ENCODE measurements at places on chromosomes 13 and 19.

- DNase-seq: no peak
These were observed 60.5 kb downstream of the CCNE1 start for GRCh38 chr19:29872224-29872731.

- no peak for DNase-seq
These were observed 114.7 kb downstream of the RAP2A start for GRCh38 chr13:97548711-97549110.

DNA sequence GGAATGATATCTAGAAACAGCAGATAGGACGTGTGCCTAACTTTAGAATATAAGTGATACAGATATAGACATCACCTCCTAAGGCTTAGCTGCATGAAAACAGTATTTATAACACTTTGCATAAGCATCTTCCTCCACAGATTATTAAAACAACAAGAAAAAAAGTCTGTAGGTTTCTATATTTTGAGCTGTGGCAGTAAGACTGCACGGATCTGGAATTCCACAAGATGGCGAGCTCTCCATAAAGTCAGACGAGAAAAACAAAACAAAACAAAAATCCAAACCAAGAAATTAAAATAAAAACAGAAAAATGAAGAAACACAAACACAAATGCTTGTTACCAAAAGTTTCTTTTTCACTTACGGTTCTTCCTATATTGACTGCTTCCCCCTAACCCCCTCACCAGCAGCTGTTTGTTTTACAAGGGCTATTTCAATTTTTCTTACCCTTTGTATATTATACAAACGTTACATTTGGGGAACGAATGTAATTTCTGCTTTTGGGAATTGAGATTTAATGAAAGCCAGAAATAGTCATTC lies 285.8 kb downstream of the MYO16 start:
- no peak for DNase-seq

GRCh38 chr13:111115965-111116521 lies 933 bp downstream of the ARHGEF7 start:
- DNase-seq: no peak

GRCh38 chr13:30974350-30974749 lies 41.9 kb downstream of the TEX26 start:
- no peak for DNase-seq

DNA sequence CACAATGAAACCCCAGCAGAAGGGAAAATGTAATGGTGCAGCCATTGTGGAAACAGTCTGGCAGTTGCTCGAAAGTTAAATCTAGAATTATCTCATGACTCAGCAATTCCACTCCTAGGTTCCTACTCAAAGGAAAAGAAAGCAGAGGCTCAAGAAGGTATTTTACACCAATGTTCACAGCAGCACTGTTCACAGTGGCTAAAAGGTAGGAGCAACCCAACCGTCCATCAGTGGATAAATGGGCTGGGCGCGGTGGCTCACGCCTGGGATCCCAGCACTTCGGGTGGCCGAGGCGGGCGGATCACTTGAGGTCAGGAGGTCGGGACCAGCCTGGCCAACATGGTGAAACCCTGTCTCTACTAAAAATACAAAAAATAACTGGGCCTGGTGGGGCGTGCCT lies 25.9 kb downstream of the ZFR2 start:
- DNase-seq: no peak

DNA sequence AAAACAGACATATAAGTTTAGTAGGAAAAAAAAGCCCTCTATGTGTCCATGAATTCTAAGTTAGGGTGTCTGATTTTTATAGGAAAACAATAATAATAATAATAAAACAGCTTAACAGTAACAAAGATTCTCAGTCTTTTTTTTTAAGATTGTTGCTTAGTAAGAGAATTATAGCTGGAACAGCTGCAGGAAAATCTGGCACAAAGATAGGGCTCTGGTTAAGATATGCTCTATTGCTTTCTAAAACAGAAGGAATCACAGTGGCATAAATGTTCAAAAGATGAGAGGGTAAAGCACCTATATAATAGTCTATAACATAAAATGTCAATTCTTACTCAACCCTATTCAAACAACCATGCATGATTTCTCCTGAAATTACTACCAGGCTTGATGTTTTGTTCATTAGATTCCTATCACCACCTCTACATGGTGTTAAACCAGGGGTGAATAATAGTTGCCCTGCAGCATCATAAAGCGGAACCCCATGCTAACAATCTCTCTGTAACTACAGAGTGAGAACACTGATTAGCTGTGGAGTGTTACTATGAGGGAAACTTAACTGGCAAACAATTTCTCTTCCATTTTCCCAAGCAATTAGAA lies 541.4 kb upstream of the MIR17HG start:
- DNase-seq: no peak

DNA sequence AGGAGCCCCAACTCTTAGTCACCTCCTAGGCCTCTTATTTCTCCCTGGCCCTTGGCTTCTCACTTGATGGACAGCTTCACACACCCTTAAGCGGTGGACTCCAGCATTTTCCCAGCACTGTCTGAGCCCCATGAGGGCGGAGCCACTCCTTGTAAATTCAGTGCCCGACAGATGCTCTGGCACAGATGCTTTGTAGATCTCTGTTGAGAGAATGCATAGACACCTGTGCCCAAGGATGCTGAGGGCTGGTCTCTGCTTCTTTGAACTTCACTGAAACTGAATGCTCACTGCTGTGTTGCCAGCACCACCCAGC lies 3.3 kb downstream of the SYCN start:
- no peak for DNase-seq

DNA sequence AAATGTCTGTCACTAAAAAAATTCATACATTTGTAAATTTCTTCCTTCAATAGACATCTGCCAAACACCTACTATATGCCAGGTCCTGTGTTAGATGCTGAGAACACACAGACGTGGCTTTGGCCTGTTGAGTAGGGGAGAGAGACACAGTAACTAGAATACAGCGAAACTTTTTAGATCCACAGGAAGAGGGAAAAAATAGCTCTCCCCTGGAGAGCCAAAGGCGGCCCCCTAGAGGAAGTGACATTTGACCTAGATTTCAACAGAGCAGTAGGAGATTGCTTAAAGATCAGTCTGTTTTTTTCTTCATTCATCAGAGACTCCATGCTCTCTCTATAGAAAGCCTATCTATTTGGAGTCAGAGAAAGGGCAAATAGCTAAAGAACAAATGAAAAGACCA lies 11.3 kb downstream of the LCP1 start:
- no peak for DNase-seq

- no peak for DNase-seq
These were observed 603 bp downstream of the TM9SF2 start for GRCh38 chr13:99501848-99502301.

DNA sequence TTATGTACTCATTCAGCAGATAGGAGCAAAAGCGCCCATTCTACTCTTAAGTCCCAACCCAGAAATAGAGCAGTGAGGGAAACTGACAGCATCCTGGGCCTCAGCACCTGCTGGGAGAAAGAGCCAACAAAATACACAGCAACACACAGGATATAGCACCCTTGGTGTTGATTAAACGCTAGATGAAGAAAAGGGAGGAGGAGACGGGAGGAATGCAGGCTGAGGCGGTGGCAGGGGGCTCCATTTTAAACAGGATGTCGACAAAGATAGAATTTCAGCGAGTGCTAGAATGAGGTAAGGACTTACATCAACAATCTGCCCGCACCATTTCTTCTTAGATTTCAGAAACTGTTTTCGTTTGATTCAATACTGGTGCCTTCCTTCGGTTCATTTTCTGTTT lies 4.6 kb upstream of the RAB20 start:
- no peak for DNase-seq

- DNase-seq: no peak
These were observed 2841.1 kb upstream of the PCDH20 start for GRCh38 chr13:64256751-64257150.

- no peak for DNase-seq
These were observed 225.3 kb upstream of the SERP2 start for GRCh38 chr13:44148159-44148914.

DNA sequence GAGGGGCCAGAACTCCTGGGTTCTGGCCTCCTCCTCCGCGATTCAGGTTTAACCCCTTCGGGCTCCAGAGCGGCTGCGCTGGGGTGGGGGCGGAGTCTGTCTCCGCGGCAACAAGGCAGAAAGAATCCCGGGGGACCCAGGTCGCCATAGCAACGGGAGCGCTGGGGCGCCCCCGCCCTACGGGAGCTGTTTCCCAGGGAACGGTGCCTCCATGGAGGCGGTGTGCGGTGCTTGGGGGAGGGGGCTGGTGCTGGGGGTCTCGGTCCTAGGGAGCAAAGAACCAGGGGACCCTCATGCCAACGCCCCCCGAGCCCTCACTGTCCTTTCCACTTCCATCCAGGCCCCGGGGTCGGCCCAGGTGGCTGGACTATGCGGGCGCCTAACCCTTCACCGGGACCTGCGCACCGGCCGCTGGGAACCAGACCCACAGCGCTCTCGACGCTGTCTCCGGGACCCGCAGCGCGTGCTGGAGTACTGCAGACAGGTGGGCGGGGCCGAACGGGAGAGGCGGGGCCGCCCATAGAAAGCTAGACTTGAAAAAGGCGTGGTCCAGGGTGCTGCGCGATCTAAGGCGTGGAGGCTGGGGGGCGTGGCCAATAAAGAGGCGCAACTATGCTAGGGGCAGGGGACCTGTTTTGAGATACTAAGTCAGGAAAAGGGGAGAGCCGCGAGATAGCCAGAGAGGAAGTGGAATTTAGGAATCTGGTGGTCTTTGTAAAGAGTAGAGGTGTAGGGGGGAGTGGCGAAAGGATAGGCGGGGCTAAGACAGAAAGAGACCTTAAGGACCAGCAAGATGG lies 1.2 kb downstream of the APLP1 start:
- peak; percentile 17 for DNase-seq

GRCh38 chr13:20424949-20425348 lies 100.7 kb downstream of the CRYL1 start:
- no peak for DNase-seq

DNA sequence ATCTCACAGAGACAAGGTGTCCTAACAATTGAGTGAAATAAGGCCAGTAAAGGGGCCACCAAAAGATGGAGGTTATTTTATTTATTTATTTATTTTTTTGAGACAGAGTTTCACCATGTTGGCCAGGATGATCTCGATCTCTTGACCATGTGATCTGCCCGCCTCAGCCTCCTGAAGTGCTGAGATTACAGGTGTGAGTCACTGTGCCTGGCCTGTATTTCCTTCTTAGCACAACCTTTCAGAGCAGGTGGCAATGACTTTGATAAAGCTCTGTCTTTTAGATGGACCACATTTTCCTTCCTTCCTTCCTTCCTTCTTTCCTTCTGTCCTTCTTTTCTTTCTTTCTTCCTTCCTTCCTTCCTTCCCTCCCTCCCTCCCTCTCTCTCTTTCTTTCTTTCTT lies 11.0 kb upstream of the DOCK6 start:
- DNase-seq: no peak

All from ascending aorta (tissue), 2 donors.